NCI-H1417 (cell line): ENCODE measurements at places on chromosomes 2 and 18.

DNA sequence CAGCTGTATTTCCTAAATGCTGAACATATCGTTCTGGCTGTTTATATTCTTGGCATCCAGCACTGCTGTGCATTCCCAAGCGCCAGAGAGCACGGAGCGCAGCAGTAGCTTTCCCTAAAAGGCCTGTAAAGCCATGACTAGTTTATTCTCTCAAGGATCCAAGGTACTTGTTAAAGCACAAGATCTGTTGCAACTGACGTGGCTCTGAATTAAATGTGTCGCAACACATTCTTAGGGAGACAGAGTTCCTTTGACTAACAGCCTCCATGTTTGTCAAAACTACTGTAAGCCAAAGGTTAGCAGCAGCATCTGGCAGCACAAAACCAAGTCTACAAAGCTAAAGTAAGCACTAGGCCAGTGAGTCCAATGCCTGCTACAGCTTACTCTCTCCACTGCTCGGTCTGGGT is 188.6 kb upstream of the FN1 start:
- DNase-seq = no peak

DNA sequence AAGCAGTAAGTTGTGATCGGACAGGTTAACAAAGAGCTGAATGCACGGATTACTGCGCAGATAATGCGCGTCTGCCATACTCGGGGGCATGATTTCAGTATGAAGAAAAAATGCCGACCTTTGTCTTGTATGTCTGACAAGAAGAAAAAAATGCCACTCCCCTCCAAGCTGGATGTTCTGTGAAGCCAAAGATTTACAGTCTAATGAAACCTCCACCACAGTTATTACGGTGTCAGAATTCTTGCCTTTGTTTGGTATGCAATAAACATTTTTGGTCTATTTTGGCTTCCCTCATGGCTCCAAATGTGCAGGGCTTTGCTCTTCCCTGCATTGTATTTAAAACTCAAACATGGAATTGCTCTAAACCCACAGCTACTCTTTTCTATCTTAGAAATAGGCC is 72.2 kb upstream of the THUMPD2 start:
- no peak for DNase-seq

- no peak for DNase-seq
Observed at GRCh38 chr18:2894841-2895370, 48.1 kb downstream of the EMILIN2 start.

DNA sequence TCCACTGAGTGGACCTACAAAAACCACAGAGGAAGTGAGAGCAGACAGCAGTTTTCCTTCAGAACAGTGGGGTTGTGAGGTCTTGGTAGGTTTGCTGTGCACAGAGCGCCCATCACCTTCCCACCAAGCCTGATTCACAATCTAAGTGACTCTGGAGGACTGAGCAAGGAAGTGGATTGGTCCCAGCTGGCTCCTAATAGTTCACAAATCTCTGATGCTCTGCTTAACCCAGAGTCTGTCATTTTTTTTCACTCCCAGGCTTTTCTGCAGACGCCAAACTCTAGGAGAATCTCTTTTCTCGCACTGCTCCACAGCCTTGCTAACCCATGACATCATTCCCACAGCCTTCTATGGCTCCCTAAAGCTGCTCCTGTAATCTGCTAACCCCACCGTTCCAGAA is 280.4 kb downstream of the C1D start:
- DNase-seq = no peak

- no peak for DNase-seq
Observed at GRCh38 chr2:191783416-191783815, 63.5 kb downstream of the CAVIN2 start.

- no peak for DNase-seq
Observed at GRCh38 chr18:68406761-68407160, 308.1 kb downstream of the TMX3 start.

DNA sequence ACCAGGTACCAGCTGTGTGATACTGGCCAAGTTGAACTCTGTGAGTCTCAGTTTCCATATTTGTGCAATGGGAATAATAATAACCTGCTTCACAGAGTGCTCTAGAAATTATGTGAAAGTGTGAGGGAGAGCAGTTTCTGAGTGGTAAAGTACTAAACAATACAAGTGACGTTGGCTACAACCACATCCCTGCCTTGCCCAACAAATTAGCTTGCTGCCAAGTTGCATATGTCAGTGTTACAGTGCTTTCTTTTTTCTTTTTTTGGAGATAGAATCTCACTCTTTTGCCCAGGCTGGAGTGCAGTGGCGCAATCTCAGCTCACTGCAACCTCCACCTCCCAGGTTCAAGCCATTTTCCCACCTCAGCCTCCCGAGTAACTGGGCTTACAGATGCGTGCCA is 533.6 kb upstream of the MEX3C start:
- no peak for DNase-seq

DNA sequence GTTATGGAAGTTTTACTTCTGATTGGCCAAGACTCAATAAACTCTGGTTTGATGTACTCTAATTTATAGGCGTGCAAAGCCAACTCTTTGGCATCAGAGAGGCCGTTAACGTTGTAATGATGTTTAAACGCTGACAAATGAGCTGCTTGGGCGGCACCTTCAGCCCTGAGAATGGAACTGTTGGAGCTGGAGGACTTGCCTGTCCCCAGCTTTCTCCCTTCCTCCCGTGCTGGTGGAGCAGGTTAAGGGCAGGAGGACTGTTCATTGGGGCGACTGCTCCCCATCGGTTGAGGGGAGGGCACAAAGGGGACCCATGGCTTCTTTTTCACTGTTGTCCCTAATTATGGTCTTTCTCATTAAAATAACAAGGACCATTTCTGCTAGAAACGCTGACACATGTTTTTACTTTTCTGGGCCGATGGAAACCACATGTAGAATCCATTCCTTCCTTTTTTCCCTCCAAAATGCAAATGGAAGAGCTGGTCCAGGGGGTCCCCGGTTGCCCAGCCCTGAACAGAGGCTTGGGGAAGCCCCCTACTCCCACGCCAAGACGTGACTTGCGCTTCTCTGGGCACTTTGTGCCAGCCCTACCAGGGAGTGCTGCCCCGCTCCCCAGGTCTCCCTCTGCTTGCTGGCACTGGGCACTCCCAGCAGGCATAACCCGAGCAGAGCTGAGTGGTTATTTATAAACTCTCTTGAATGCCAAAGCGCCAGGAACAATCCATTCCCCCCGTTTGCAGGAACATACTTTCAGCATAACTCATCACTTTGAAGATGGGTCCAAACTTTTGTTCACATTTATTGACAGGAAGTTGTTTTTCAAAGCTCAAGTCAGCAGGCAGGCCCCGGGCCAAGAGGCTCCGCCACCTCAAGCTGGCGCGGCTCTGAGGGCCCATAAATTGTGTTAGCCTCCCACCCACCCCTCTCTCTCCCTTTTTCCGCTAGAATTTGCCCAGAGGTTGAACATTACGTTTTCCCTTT is 170.1 kb downstream of the ASB1 start:
- no peak for DNase-seq

GRCh38 chr2:20559277-20559676 is 91.6 kb downstream of the HS1BP3 start:
- no peak for DNase-seq

DNA sequence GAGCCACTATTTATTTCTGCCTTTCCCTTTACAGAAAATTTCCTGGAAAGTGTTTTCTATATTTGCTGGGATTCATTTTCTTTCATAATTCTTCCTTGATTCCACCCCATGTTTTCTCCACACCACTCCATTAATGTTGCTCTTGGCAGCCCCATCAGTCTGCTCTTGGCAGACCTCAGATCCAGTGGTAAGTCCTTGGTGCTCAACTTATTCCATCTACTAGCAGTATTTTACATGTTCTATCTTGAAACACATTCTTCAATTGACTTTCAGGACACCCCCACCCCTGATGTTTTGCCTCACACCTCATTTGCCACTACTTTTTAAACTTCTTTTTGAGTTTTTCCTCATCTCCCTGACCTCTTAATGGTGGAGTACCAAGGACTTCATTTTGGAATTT is 65.0 kb downstream of the HNMT start:
- no peak for DNase-seq

GRCh38 chr2:128272601-128273468 is 45.8 kb downstream of the HS6ST1 start:
- no peak for DNase-seq

DNA sequence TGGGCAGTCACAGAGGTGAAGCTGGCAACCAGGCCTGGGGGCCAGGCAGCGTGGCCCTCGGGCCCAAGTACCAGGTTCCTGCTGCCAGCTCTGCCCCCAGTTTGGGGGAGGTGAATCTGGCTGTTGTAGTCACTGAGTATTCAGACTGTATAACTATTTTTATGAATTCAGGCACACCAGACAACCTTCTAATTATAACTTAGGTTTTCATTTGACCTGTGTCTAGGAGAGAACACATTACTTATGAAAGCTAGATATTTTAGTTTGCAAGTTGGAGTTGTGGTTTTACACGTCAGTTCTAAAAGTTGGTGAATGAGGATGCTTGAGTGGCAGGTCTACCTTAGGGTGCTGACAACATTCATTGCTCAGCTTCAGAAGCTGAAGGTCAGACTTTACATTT is 71.7 kb downstream of the LIMS1 start:
- DNase-seq = no peak

- no peak for DNase-seq
Observed at GRCh38 chr2:131067465-131068125, 25.7 kb downstream of the FAM168B start.
